ENCODE measurements at places on chromosomes 2 and 18.

GRCh38 chr18:36284671-36285295 lies 12.7 kb upstream of the FHOD3 start:
- DNase-seq, result peak; percentile 80

DNA sequence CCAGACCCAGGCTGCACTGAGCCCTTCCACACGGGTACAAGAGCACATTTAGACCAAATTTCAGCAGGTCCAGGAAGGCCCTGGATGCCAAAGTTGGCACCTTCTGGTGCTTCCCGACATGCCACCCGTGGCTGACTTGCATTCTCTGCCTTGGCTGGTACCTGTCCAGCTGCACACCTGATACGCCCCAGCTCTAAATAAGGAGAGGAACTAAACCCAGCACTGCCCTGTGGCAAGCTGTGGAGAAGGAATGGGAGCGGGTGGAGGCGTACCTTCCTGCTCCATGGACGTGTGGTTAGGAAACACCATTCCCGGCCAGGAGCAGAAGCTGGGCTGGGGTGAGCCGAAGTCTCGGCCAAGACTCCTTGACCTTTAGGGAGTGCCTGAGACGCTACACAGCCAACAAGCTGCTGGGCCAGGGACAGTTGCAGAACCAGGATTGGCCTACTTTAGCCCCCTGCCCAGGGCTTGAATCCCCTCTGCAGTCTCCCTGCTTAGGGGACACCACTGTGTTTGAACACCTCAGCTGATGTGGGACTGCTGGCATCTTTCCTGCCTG lies 86.5 kb upstream of the TAF1B start:
- no peak for DNase-seq

- DNase-seq, result no peak
These were observed 178.7 kb downstream of the EN1 start for GRCh38 chr2:118668431-118669424.

- DNase-seq, result peak; percentile 44
These were observed 225.4 kb upstream of the ID2 start for GRCh38 chr2:8456151-8457091.

GRCh38 chr2:168424112-168424951 lies 31.7 kb upstream of the CERS6 start:
- no peak for DNase-seq

- DNase-seq, result no peak
These were observed 246.6 kb downstream of the SS18 start for GRCh38 chr18:25843791-25844190.

DNA sequence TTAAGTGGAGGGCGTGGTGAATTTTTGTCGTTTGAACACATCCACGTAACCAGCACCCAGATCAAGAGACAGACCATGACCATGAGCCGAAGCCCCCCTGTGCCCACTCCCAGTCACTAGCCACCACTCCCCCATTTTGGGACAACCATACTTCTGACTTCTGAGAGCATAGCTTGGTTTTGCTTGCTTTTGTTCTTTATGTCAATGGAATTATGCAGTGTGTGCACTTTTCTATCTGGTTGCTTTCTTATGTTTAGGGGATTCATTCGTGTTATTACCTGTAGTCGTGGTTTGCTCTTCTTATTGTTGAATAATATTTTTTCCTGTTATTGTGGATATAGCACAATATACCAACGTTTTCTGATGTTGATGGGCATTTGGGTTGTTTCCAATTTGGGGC lies 141.7 kb downstream of the GLI2 start:
- no peak for DNase-seq

- DNase-seq, result no peak
These were observed 67.8 kb downstream of the NCKAP1 start for GRCh38 chr2:182970486-182970885.

DNA sequence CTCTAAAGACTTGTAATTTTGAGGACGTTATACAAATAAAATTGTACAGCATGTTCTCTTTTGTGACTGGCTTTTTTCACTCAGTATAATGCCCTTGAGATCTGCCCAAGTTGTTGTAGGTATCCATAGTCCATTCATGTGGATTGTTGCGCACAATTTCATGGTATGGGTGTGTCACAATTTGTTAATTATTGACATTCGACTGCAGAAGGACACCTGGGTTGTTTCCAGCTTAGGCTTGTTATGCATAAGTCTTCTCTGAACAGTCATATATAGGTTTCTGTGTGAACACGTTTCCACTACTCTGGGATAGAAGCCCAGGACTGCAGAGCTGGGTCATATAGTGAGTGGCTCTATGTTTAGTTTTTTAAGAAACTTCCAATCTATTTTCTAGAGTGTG lies 800.8 kb upstream of the SALL3 start:
- no peak for DNase-seq

DNA sequence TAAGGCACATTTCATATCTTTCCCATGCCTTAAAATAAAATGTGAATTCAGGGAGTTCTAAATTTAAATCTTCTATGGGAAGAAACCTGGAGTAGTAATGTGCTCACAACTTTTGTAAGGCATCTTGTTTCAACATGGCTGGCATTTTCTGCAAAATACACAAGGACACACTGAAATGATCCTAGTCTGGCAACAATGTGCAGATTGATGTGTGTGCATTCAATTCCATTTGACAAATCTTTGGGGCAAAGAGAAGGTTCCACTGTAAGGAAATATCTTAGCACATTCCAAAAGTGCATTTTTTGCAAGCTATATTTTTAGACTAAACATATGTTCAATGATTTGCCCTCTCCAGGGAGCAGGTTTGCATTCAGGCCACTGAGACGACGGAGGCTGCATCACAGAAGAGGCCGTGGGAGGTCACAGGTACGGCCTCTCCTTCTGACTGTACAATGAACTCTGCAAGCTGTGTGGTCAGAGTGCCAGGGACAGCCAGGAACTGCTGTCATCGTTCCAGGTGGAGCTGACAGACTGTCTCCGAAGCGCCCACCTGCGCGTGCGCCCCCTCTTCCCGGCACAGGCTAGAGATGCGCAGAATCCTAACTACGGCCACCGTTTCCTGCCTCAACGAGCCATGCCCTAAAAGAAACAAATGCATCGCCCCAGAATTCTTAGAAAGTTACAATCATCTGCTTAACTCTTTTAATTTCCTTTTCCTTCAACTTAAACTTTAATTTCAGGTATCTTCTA lies 149.2 kb upstream of the POU3F3 start:
- no peak for DNase-seq

DNA sequence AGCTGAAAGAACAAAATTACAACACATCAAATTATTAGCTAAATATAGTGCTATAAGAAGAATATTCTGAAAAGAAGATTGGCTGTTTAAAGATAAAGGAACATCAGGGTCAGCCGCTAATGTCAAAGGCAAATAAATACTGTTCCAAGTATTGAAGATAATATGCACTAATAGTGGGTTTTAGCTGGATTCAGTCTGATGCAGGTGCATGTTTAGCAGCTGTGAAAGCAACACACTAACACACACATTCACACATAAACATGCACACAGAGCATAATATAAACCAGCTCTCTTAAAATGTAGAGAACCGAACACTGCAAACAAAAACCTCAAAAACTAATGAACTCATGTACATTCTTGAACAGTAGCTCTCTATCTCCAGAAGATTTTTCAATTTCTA lies 634.6 kb downstream of the ERBB4 start:
- no peak for DNase-seq

DNA sequence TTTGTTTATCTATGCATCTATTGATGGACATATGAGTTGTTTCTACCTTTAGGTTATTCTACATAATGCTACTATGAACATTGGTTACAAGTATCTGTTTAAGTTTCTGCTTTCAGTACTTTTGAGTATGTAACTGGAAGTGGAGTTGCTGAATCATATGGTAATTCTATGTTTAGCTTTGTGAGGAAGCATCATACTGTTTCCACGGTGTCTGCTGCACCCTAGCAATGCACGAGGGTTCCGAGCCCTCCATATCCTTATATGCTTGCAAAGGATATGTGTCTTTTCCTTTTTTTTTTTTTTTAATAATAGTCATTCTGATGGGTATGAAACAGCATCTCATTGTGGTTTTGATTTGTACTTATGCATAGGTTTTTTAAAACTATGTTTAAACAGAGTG lies 83.7 kb downstream of the FMNL2 start:
- DNase-seq, result no peak

DNA sequence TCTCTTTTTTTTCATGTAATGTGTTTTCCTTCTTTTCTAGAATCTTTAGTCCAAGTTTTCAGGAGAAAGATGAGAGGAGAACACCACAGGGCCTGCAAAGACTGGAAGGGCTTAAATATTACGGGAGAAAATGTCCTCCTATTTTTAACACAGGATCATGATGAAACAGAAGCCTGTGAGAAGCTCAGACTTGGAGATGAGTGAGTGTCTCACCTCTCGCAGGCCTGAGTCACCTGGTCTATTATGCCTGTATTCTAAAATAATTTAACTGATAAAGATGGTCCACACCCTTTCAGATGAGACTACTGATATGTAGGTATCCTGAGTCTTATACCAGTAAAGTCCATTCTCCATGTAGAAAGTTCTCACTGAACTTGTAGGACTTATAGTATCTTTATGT lies 143.2 kb downstream of the EPHA4 start:
- no peak for DNase-seq

- DNase-seq, result no peak
These were observed 323.1 kb downstream of the NBAS start for GRCh38 chr2:15238028-15238427.

DNA sequence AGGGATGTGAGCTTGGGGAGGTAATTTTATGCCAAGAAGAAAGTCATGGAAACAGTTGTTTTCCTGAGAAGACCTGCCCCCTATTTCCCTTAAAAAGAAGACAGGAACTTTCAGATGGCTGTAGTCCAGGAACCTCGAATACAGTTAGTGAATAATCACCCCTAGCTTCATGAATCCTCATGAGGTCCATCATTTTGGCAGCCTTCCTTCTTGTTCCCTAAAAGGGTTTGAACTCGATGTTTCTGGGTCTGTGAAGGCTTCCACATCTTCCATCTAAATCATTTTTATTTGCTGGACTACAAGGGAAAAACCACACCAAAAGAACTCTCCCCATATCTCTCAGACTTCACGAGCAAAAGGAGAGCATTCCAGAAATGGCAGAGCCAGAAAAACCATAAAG lies 290.8 kb downstream of the SLC4A3 start:
- no peak for DNase-seq

DNA sequence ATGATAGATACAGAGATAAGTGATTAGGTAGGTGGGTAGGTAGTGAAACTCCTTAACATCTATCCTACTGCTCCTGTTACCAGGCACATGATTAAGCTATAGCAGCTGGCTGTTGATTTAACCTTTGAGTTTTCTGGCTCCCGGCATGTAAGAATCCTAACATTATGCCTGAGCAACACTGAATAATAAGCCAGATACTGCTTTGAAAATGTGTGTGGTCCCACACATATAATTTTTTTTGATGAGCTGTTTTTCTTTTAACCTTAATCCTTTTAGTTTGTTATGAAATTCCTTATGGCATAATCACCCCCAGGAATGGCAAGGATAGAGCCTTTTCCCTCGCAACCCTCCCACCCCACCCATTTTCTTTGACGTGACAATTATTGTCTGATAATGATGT lies 104.2 kb upstream of the NEUROD1 start:
- DNase-seq, result no peak

- DNase-seq, result peak; percentile 73
These were observed 5.2 kb downstream of the CCL20 start for GRCh38 chr2:227818675-227819397.

GRCh38 chr2:166282154-166282553 lies 93.6 kb downstream of the SCN9A start:
- no peak for DNase-seq

DNA sequence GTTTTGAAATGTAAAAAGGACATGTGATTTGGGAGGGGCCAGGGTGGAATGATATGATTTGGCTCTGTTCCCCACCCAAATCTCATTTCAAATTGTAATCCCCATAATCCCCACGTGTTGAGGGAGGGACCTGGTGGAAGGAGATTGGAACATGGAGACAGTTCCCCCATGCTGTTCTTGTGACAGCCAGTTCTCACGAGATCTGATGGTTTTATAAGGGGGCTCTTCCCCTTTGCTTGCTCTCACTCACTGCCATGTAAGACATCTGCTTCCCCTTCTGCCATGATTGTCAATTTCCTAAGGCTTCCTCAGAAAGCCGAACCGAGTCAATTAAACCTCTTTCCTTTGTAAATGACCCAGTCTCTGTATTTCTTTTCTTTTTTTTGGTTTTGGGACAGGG lies 39.2 kb downstream of the FECH start:
- DNase-seq, result no peak

- DNase-seq, result no peak
These were observed 21.4 kb upstream of the STON1 start for GRCh38 chr2:48508461-48509124.

DNA sequence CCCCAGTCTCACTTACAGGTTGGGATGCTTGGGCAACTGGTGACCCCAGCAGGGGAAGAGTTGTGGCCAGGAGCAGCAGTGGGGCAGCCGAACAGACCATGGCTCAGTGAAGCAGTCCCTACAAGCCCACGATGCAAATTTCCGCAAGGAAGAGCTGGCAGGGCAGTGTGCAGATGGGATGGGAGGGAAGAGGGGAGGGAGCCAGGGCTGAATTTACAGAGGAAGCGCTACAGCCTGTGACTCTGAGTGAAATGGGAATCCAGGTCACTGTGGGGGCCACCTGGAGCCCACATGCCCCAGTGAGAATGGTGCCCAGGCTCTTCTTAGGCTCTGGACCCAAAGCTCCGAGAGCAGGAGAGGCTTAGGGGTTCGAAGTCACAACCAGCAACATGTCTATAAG lies 27.0 kb upstream of the SELENOI start:
- DNase-seq, result no peak

DNA sequence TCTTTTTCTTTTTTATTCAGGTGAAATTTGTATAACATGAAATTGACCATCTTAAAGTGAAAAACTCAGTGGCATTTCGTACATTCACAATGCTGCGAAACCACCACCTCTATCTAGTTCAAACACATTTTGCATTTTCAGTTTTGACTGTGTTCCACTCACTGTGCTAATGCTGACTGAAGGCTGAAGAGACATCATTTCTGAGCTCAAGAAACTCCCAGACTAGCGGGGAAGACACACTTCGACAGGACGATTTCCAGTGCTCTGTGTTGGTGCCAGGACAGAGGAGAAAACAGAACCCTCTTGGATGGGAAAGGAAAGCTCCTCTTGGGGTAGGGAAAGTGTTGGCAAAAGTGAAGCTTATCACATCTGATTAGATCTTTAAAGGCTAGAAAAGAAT lies 44.2 kb upstream of the CBLN2 start:
- no peak for DNase-seq

- DNase-seq, result no peak
These were observed 34.5 kb downstream of the SFT2D3 start for GRCh38 chr2:127735537-127736399.

GRCh38 chr2:152432206-152432653 lies 97.3 kb downstream of the FMNL2 start:
- DNase-seq, result no peak

DNA sequence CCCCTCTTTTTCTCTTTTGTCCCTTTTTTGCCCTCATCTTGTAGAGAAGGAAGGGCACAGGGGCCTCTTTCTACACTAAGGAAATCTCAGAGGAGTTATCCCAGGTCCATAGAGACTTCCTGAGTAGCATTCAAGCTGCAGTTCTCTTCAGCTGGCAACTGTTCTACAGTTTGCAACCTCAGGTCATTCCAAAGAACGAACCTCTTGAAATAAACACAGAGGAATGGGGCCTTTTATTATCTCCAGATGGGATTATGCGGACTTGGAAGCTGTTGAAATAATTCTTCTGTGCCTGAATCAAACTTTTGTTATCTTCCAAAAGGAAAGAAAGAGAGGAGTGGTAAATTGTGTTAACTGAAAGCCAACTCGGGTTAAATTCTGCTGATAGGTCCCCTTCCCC lies 31.0 kb upstream of the NFE2L2 start:
- DNase-seq, result no peak
